RWPE2 (cell line): ENCODE measurements at places on chromosomes 7 and 10.

GRCh38 chr10:115974351-115974750, 298.7 kb downstream of the GFRA1 start:
- no peaks in the 10 kb centered on the region for H3K4me1 ChIP-seq
- H3K27me3 ChIP-seq, result no peaks in the 10 kb centered on the region
- H3K4me3 ChIP-seq, result no peak overlapping the region
- no peaks in the 10 kb centered on the region for H3K36me3 ChIP-seq

- no peak overlapping the region for H3K4me3 ChIP-seq
- no peaks in the 10 kb centered on the region for H3K27me3 ChIP-seq
- no peak for DNase-seq
- H3K36me3 ChIP-seq, result peaks cover 58% of the 10 kb centered on the region
- no peak overlapping the region for H3K27ac ChIP-seq
These were observed 13.4 kb downstream of the WAPL start for GRCh38 chr10:86508217-86508616.

DNA sequence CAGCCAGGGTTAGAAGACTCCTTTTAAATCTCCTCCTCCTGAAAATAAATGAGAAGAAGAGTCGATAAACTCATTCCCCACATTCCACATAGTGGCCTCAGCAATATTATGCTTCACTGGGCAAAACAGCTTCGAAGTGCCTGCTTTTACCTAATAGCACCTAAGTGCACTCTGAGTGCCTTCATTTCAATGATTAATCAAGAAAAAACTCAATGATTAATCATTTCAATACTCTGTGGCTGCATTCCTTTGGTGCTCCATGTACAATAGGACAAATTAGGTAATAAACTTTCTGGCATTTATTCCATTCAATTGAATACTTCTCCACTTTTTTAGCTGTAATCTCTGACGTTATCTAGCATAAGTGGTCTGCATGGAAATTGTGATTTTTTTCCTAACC, 174.6 kb downstream of the CCDC71L start:
- H3K36me3 ChIP-seq, result no peaks in the 10 kb centered on the region
- no peaks in the 10 kb centered on the region for H3K27me3 ChIP-seq
- no peak for DNase-seq
- peaks cover 29% of the 10 kb centered on the region for H3K4me1 ChIP-seq
- H3K4me3 ChIP-seq, result no peak overlapping the region

GRCh38 chr10:103374263-103374662, 6.5 kb downstream of the TAF5 start:
- no peaks in the 10 kb centered on the region for H3K27me3 ChIP-seq
- no peak overlapping the region for H3K4me3 ChIP-seq
- H3K36me3 ChIP-seq, result peaks cover 40% of the 10 kb centered on the region
- DNase-seq, result no peak
- peaks cover 5% of the 10 kb centered on the region for H3K4me1 ChIP-seq

GRCh38 chr7:40890088-40890692, 755.4 kb downstream of the SUGCT start:
- no peak overlapping the region for H3K4me3 ChIP-seq
- no peaks in the 10 kb centered on the region for H3K4me1 ChIP-seq
- no peaks in the 10 kb centered on the region for H3K27me3 ChIP-seq
- DNase-seq, result no peak
- H3K27ac ChIP-seq, result no peak overlapping the region
- H3K36me3 ChIP-seq, result no peaks in the 10 kb centered on the region

DNA sequence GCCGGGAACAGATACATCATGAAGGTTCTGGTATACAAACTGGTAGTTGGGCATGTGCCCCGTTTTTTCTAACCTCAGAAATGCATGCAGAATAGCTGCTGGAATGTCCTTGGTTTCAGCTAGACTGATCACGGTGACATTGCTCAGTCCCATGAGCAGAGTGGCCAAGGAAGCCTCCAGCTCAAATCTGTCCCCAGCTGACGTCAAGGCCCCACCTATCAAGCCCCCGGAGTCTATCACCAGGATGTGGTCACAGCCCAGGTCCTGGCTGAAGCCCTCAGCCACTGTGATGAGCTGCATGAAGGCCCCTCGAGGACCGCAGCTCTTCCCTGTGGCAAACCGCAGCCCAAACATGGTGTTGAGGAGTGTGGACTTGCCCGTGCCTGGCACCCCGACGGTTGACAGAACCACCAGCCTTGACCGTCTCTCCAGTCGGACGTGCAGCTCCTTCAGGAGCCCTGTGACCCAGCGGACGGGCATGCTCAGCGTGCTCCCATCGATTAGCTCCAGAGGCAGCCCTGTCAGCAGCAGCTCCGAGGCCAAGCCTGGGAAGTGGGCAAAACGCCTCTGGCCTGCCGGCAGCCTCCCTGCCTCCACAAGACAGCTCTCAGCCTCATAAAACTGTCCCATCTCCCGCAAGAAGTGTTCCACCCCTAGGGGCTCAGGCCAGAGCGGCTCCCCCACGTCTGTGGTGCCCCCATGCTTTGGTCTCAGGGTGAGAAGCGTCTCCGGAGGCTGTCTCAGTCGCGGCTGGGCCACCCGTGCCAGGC, 7.8 kb upstream of the MRPS24 start:
- no peak overlapping the region for H3K27ac ChIP-seq
- no peak overlapping the region for H3K4me3 ChIP-seq
- DNase-seq, result no peak

DNA sequence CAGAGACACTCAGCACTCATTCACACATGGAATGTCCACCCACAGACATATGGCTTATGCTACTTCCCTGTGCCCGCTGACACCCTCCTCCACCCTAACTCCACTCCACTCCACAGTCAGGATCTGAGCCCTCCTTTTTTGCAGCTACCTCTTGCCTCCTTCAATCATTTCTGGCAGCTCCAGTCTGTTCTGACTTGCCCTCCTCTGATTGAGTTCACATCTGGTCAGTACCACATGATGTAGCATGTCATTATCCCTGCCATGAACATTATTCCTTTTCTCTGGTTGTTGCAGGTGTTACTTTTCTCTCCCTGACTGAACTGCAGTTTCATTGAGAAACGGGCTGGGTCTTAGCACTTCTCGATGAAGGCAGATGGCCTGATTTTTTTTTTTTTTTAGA, 130.1 kb upstream of the EGR2 start:
- H3K4me1 ChIP-seq, result no peaks in the 10 kb centered on the region
- H3K27ac ChIP-seq, result no peak overlapping the region
- no peaks in the 10 kb centered on the region for H3K27me3 ChIP-seq
- DNase-seq, result no peak
- H3K4me3 ChIP-seq, result no peak overlapping the region

- no peak overlapping the region for H3K27ac ChIP-seq
- H3K36me3 ChIP-seq, result no peaks in the 10 kb centered on the region; the same call in 1 of the 2 replicates
- H3K27me3 ChIP-seq, result no peaks in the 10 kb centered on the region
- DNase-seq, result no peak
- peaks cover 15% of the 10 kb centered on the region for H3K4me1 ChIP-seq
These were observed 66.3 kb downstream of the CHST15 start for GRCh38 chr10:124027031-124027611.

DNA sequence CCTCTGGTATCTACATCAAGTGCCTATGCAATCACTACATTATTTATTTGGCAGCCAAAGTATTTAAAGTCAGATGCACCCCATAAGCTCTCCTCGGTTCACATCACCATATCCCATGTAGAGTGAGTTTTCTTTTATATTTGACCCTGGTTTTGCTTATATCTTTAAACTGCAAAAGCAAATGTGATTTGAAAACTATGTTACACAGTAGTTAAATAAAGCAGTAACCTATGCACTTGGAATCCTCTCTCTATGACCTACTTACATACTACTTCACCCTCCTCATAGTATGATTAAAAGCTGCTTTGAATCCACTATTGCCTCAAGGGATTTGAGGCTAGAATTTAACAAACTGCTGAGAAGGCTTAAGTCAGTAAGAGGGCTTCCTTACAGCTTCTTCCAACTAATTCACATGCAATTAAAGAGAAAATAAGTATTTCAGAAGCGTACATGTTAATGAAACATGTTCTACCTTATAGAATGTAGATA, 2.2 kb upstream of the CELF2 start:
- H3K4me3 ChIP-seq, result no peak overlapping the region
- no peaks in the 10 kb centered on the region for H3K36me3 ChIP-seq
- DNase-seq, result no peak
- H3K27me3 ChIP-seq, result peaks cover 23% of the 10 kb centered on the region
- no peaks in the 10 kb centered on the region for H3K4me1 ChIP-seq

- no peak overlapping the region for H3K27ac ChIP-seq
- H3K27me3 ChIP-seq, result no peaks in the 10 kb centered on the region
- 0 out of 2 replicates have a peak, but pooled peaks cover under 1% of the 10 kb centered on the region for H3K36me3 ChIP-seq
- H3K4me3 ChIP-seq, result no peak overlapping the region
- DNase-seq, result no peak
These were observed 261.9 kb downstream of the MAD1L1 start for GRCh38 chr7:1970895-1971294.

- no peak for DNase-seq
- H3K27ac ChIP-seq, result no peak overlapping the region
- H3K4me3 ChIP-seq, result no peak overlapping the region
- no peaks in the 10 kb centered on the region for H3K36me3 ChIP-seq
- H3K4me1 ChIP-seq, result peaks cover 5% of the 10 kb centered on the region
- H3K27me3 ChIP-seq, result no peaks in the 10 kb centered on the region
These were observed 37.5 kb downstream of the PWWP2B start for GRCh38 chr10:132434405-132435005.

- no peak overlapping the region for H3K4me3 ChIP-seq
- no peaks in the 10 kb centered on the region for H3K36me3 ChIP-seq
- H3K4me1 ChIP-seq, result peaks cover 5% of the 10 kb centered on the region
- H3K27ac ChIP-seq, result no peak overlapping the region
- no peak for DNase-seq
- no peaks in the 10 kb centered on the region for H3K27me3 ChIP-seq
These were observed 217.2 kb downstream of the PCLO start for GRCh38 chr7:82945480-82945879.

- no peaks in the 10 kb centered on the region for H3K4me1 ChIP-seq
- no peak overlapping the region for H3K4me3 ChIP-seq
- DNase-seq, result no peak
These were observed 13.2 kb upstream of the EVX1 start for GRCh38 chr7:27229448-27229847.

DNA sequence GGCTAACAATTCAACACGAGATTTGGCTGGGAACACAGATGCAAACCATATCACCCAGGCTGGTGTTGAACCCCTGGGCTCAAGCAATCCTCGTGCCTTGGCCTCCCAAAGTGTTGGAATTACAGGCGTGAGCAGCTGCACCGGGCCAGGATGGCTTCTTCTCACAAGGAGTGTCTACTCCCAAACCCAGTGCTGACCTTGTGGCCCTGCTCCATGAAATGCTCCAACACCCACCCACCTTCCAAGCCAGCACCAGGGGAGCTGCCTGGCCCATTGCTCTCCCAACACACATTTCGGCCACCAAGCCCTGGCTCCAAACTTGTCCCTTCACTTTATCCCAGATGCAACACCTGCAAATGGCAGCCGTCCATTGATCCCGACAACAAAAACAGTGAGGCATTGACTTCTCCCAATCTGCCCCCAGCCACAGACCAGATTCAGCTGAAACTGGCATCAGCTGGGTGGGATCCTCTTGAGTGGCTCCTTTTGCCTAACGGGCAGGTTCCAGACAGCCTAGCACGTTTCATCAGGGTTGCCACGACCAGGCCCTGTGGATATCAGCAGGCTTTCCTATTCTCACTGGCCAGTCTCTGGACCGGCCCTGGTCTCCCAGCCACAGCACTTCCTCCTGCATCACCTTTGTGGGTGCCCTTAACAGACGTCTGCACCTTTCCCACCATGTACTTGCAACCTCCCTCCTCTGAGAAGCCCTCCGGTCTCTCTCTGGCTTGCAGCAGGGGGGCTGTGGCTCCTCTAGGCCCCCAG, 105.7 kb upstream of the CARD11 start:
- no peak for DNase-seq
- no peaks in the 10 kb centered on the region for H3K4me1 ChIP-seq
- H3K27me3 ChIP-seq, result no peaks in the 10 kb centered on the region
- no peaks in the 10 kb centered on the region for H3K36me3 ChIP-seq
- H3K4me3 ChIP-seq, result no peak overlapping the region

DNA sequence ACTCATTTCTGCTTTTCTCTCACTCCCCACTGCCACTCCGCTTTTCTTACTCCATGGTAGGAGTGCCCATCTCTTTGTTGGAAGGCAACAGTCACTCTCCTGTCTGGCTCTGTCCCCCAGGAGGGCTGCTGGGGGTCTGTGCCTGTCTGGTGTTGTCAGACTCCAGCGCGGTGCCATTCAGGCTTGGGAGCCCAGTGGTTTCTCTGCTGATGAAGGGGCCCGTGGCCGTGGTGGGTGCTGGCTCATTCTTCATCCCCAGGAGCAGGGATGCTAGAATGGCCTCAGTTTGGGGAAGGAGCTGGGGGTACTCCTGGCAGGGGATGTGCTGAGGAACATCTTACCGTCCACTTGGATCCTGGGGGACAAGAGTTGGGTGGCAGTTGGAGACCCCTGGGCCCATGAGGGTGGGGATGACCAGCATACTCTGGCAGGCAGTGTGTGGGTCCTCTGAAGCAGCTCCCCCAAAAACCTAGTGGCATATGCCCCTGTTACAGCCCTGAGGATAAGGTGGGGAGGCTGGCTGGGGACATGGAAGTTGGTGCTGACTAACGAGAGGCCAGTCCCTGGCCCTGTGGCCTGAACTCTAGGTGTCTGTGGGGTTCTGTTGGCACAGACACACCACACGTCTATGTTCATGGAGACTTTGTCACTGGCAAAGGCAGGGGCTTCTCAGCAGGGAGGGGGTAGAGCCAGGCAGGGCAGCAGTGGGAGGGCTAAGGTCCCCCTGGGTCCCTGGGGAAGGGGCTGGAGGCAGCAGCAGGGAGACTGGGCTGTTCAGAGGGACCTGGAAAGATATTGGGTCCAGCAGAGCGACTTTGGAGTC, 102.8 kb upstream of the RET start:
- DNase-seq, result peak; percentile 34
- no peaks in the 10 kb centered on the region for H3K27me3 ChIP-seq
- no peaks in the 10 kb centered on the region for H3K36me3 ChIP-seq
- no peak overlapping the region for H3K4me3 ChIP-seq
- no peaks in the 10 kb centered on the region for H3K4me1 ChIP-seq

GRCh38 chr10:5500162-5500670, 846 bp upstream of the CALML5 start:
- H3K4me1 ChIP-seq, result peaks cover 11% of the 10 kb centered on the region
- H3K36me3 ChIP-seq, result no peaks in the 10 kb centered on the region
- H3K27ac ChIP-seq, result no peak overlapping the region
- H3K4me3 ChIP-seq, result no peak overlapping the region

- peaks cover 14% of the 10 kb centered on the region for H3K4me1 ChIP-seq
- no peak for DNase-seq
- no peaks in the 10 kb centered on the region for H3K27me3 ChIP-seq
- no peak overlapping the region for H3K4me3 ChIP-seq
These were observed 107.5 kb downstream of the DOCK1 start for GRCh38 chr10:127012769-127013152.

GRCh38 chr10:88523739-88524400, 59.2 kb downstream of the RNLS start:
- no peak overlapping the region for H3K4me3 ChIP-seq
- no peaks in the 10 kb centered on the region for H3K27me3 ChIP-seq
- peaks cover 18% of the 10 kb centered on the region for H3K4me1 ChIP-seq
- no peak overlapping the region for H3K27ac ChIP-seq
- DNase-seq, result no peak

DNA sequence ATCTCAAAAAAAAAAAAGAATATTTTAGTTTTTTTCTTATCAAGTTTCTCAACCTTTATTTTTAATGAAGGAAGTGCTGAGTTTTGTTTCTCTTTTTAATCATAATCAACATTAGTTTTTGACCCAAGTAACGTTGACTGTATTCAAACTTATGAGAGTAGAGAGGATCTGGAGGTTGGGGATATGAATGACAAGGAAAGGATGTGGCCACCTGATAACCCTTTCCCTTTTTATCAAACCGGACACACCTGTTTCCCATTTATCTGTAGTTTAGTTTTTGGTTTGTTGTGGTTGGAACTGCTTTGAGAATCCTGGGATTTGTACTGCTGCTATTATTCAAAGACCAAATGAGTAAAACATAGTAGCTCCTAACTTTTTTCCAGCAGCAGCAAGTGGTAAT, 38.6 kb downstream of the HACD1 start:
- H3K27ac ChIP-seq, result no peak overlapping the region
- H3K36me3 ChIP-seq, result no peaks in the 10 kb centered on the region
- H3K4me3 ChIP-seq, result no peak overlapping the region
- H3K27me3 ChIP-seq, result no peaks in the 10 kb centered on the region
- no peaks in the 10 kb centered on the region for H3K4me1 ChIP-seq
